ENCODE measurements at places on chromosomes 5 and 9. TPM values are rescaled to one million over a fixed set of nuclear protein-coding genes. Genes with fewer than 3 reads are reported as not detected.

DNA sequence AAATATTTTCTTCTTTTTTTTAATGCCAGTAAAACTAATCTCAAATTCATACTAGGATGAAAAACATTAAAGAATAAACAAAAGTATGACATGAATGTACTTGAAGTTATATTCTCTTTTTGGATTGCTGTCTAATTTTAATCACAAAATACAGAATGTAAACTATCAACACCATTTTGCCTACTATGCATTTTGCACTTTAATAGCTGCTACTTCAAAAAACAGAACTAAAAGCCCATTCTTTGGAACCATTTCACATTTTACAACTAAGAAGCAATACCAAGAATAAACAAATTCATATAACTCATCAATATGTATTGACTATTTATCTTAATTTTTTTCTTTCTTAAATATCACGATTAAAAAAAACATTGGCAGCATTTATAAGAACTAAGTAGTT, 58.1 kb downstream of the ADAMTS6 start:
- no peaks in the 10 kb centered on the region for H3K4me1 ChIP-seq
- H3K4me3 ChIP-seq: no peak overlapping the region
- DNase-seq: no peak
- no peaks in the 10 kb centered on the region for H3K36me3 ChIP-seq

KCTD16 gene
- 0.15 TPM for total RNA-seq

DNA sequence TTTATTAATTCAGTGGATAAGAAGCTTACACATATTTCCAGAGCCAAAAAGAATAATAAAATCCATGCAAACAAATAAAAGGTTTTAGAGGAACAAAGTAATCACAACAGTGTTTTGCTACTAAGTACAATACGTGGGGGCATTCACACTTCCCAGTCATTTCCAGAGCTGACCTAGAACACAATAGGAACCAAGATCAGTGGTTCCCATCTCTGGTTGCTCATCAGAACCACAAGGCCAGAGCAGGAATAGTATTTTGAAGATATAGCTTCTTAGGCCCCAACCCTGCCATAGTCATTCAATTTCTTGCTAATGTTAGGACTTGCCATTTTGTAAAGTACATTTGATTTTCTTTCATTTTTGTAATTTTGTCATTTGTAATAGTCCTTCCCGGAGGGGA, 215.4 kb downstream of the NR3C1 start:
- no peaks in the 10 kb centered on the region for H3K36me3 ChIP-seq
- H3K4me1 ChIP-seq: peaks cover 5% of the 10 kb centered on the region
- no peak overlapping the region for H3K27ac ChIP-seq
- H3K4me3 ChIP-seq: no peak overlapping the region
- no peak for DNase-seq

SLC30A5 gene
- total RNA-seq: 50.1 TPM

FAM163B gene
- total RNA-seq: not detected
